ENCODE measurements at places on chromosomes 16 and 17.

GRCh38 chr17:58614859-58615459, 76.9 kb downstream of the TEX14 start:
- no peak for DNase-seq

- no peak for DNase-seq
Observed at GRCh38 chr16:70577256-70577698, 53.7 kb downstream of the SF3B3 start.

DNA sequence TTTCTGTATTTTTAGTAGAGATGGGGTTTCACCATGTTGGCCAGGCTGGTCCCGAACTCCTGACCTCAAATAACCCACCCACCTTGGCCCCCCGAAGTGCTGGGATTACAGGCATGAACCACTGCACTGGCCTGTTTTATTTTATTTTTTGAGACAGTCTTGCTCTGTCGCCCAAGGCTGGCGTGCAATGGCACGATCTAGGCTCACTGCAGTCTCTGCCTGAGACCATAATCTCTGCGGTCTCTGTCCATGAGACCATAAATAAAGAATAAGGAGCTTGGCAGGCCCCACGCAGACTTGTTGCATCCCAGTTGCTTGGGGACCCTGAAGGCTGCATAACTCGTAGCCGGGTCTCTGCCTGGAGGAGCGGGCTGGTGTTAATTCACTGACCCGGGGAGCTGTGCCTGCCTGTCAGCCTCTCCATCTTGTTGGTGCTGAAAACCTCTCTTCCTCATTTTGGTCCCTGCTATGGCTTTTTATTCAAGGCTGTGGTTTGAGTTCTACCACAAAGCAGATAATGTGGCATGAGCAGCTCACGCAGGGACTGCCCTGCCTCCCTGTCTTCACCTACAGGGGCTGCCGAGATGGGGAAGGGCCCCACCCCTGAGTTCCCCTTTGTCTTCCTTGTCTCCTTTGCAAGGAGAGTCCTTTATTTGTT, 82.1 kb downstream of the MSI2 start:
- no peak for DNase-seq

GRCh38 chr17:80297996-80298560, 37.4 kb downstream of the RNF213 start:
- no peak for DNase-seq

GRCh38 chr17:74567397-74567796, at the start of gene CD300H:
Gene CD300H (minus strand): TSS chr17:74567509.
- DNase-seq, result no peak

- DNase-seq, result no peak
Observed at GRCh38 chr17:30074730-30075129, 41.9 kb upstream of the NSRP1 start.

GRCh38 chr17:40528692-40529417, 27.4 kb upstream of the TNS4 start:
- DNase-seq, result no peak

DNA sequence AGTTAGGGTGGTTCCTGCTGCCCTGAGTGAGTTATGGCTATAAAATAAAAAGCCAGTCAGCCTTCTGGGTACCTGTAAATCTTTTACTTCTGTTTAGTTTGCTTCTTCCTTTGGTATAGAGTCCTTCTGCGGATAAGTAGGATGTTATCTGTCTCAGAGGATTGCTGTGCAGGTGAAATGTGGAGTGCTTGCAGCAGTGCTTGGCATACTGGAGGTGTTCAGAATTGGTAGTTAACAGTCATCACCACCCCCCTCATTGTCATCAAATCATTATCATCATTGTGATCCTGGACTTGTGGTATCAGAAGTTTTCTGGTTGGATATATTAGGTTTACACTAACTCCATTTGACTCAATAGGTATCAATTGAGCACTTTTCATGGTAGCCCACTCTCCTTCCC, 2.6 kb downstream of the LCMT1 start:
- DNase-seq, result no peak

- no peak for DNase-seq
Observed at GRCh38 chr17:44390250-44390870, 911 bp upstream of the ITGA2B start.

DNA sequence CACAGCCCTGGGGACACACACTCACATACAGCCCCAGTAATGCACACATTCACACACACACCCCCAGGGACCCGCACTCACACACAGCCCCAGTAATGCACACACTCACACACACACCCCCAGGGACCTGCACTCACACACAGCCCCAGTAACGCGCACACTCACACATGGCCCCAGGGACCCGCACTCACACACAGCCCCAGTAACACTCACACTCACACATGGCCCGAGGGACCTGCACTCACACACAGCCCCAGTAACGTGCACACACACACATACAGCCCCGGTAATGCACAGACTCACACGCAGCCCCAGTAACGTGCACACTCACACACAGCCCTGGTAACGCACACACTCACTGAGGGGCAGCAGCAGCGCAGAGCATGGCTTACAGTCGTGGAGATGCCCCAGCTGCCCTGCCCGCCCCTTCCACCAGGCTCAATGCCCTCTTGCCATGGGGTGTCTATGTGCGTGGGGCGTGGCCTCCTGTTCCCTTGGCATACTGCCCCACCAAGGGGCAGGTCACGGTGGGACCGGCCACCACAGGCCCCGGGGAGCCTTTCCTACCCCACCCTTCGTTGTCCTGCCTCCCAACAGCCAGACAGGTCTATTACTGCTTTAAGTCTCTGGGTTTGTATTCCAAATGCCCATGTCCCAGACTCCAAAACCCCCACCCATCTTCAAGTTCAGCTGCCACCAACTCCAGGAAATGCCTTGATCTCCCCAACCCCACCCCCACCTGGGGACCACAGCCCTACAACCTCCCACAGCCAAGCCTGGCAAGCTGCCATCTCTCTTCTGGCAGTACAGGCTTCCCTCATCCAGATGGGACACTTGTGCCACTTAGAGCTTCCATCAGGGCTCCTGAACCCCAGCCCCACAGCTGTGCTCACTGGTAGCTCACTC, 2.7 kb downstream of the CCDC102A start:
- peak; percentile 4 for DNase-seq

DNA sequence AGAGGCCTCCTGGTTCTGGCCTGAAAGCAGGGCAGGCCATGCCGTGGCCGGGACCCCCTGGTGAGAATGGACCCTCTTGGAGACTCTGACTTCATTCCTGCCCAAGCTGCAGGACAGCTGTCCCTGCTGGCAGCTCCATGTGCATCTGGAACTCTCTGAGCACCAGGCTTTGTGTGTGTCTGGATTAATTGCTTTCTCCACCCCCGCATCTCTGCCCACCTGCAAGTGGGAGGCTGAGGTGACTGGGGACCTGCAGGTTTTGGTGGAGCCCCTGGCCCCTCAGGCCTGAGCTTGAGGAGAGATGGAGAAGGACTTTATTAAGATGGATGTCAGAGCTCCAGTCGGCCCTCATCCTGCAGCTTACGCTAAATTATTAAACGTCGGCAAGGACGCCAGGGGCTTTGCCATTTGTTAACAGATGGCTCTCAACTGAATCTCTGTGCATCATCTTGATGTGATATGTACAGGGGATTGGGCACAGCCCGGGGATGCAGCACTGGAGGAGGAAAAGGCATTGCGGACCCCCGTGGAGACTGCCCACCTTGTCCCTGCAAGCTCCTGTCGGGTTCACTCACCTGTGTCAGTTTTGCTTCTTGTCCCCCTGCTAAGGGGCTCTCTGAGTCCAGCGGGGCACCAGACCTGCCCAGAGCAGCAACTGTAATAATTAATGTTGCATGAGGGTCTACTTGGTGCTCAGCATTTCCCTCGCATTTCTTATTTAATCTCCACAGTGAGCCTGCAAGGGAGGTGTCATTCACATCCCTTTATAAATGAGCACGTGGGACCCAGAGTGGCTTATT, 154.1 kb upstream of the RPL38 start:
- no peak for DNase-seq

DNA sequence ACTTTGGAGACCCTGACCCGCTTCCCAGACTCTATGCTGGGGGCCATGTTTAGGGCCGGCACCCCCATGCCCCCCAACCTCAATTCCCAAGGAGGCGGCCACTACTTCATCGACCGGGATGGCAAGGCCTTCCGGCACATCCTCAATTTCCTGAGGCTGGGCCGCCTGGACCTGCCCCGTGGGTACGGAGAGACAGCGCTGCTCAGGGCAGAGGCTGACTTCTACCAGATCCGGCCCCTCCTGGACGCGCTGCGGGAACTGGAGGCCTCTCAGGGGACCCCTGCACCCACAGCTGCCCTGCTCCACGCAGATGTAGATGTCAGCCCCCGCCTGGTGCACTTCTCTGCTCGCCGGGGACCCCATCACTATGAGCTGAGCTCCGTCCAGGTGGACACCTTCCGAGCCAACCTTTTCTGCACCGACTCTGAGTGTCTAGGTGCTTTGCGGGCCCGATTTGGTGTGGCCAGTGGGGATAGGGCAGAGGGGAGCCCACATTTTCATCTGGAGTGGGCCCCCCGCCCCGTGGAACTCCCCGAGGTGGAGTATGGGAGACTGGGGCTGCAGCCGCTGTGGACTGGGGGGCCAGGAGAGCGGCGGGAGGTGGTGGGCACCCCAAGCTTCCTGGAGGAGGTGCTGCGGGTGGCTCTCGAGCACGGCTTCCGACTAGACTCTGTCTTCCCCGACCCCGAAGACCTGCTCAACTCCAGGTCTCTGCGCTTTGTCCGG, 1.1 kb downstream of the KCTD11 start:
- DNase-seq, result no peak

GRCh38 chr16:1530883-1531637, 2.4 kb upstream of the TMEM204 start:
- DNase-seq, result no peak

DNA sequence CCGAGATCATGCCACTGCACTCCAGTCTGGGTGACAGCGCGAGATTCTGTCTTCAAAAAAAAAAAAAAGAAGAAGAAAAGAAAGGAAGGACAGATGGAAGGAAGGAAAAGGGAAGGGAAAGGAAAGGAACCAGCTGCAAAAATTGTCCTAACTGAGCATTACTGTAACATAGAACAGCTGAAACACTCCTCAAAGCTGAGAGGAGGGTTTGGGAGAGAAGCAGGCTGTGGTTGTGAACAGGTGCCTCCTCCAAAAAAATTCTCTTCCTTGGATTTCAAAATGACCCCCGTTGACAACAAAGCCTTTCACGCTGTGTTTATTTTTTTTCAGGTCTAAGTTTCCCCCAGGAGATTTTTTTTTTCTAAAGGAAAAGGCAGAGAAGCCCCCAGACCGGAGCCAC, 541.4 kb downstream of the WWOX start:
- DNase-seq, result no peak

- DNase-seq, result no peak
Observed at GRCh38 chr17:75514919-75515495, 330 bp downstream of the CASKIN2 start.

DNA sequence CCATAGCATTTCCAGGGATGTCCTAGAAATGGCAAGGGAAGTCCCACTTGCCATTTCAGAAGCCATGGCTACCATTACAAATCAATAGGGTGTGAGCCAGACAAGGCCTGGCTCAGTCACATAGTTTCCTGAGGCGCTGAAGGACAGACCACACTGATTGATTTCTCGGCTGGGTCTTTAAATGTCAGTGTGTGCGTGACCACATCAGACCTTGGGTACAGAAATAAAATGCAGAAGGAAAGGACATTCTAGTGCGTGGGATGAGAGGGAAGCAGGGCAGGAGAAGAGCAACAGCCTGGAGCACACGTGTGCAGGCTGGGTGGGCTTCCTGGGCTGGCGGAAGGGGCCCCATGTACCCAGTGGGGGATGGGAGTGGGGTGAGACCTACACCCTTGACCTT, 58.7 kb upstream of the LYRM9 start:
- DNase-seq, result no peak

DNA sequence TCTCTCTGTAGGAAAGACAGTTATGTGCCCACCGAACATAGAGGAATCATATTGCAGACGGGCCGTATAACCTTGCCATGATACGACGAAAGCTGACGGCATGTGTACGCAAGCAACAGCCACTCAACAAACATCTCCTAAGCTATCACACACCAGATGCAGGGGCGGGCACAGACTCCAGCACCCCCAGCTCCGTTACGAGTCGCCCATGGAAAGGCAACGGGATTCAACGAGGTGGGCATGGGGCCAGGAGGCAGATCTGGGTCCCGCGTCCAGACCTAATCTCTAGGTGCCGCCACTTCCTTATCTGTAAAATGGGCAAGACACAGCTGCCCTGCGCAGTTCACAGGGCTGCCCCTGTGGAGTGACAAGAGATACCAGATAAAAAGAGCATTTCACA, 35.6 kb downstream of the ABR start:
- DNase-seq, result no peak

- peak; percentile 50 for DNase-seq
Observed at GRCh38 chr17:29642171-29642611, 19.5 kb upstream of the CORO6 start.

- DNase-seq, result peak; percentile 82
Observed at GRCh38 chr17:9576521-9577372, at the start of gene CFAP52. Gene CFAP52 (plus strand): TSS chr17:9576642. CDS start chr17:9576696, 54 bp downstream.

GRCh38 chr17:69357701-69358100, 30.8 kb upstream of the ABCA5 start:
- peak; percentile 13 for DNase-seq

DNA sequence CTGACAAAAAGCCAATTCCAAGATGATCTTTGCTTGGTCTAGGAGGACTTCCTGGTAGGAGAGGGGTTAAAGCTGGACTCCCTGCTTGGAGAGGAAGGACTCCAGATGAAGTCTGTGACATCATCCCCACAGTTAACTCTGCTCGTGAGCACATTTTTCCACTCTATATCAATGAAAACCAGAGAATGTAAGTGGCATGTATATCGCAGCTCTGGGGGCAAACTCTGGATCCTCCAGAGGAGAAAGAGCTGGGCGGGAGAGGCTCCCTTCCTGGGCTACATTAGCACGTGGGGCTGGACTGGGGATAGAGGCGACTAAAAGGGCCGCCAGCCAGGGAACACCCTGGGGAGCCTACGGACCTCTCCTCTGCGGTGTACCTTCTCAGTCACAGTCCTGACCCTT, 34.1 kb downstream of the HIC1 start:
- no peak for DNase-seq

DNA sequence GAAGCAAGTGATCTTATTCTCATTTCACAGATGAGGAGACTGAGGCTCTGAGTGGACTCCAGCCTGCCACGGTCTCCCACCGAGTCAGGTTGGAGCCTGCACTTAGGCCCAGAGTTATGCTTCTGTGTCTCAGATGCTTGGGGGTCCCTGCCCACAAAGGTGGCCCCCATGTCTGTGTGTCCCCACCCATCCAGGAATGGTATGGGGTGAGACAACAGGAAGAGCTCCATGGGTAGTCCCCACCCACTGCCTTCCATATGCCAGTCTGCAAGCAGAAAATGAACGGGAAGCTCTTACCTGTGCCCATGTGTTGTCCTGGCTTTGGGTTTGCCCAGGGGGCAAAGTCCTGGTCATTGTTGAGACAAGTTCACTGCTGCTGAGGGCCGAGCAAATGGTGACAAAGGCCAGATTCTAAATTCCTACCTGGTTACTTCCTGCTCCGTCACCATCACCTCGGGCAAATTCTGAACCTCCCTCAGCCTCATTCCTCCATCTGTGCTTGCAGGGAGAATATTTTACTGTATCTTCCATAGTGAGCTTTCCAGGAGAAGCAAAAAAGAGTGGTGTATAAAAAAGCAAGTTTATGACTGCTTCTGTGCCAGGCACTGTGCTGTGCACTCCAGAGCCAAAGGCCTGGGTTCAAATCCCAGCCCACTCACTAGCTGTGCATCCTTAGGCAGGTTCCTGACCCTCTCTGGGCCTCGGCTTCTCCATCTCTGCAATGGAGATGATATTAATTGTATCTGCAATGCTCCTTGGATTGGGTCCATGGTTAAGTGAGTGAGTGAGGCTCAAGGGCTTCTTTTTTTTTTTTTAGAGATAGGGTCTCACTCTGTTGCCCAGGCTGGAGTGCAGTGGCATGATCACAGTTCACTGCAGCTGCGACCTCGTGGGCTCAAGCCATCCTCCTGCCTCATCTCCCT, 9.3 kb downstream of the IL4R start:
- DNase-seq, result no peak
